DMS 273 treated with DMSO at 0.1 percent for 48 hours (cell line): ENCODE measurements at places on chromosomes 2 and 18.

DNA sequence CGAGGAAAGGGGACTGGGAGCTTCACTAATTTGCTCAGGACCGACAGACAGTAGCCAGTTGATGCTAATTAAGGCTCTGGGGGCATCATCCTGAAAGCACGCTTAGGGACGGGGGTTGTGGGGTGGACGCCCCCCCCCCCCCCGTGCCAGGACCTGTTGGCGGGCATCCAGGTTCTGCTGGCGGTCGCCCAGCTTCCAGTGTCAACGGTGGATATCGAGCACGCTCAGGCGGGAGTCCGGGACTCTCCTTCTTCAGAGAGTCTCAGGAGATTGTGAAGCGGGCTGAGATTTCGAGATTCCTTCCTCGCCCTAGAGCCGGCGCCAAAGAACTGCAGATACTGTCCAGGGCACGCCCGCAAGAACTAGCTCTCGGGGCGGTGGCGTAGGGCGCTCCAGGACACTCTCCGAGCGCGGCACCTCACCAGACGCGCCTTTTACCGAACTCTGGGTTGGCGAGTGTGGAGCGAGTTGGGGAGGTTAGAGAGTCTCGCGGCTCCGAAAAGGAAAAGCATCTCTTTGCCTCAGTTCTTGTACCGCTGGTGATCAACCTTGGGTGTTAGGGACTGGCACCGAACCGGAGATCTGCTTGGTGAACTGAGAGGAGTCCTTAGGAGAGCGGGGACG is 5.6 kb downstream of the RAX start:
- no peak for DNase-seq

GRCh38 chr2:200101922-200102321 is 146.5 kb downstream of the MAIP1 start:
- no peak for DNase-seq

DNA sequence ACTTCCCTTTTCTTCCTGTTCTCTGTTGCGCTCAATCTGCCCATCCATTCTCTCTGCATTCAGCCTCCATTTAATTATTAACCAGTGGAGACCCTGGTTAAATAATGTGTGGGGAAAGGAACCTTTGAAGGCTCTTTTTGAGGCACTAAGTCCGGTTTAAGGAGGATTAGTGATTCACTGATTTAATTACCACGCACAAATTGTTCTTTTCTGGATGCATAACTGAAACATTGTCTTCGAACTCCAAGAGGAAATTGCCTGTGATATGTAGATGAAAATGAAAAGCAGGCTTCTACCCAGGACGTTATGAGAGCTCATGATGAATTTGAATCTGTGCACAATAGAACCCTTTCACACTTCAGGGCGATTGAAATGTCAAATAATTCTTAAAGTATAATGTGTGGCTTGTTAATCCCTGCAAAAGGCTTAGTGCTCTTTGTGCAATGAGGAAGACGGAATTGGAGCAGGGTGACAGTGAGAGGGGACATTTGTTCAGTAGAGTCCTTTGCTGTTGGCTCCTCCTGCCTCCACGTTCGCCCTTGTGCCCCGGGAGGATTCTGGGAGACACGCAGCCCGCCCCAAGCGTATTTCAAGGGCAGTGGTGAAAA is 51.1 kb upstream of the ZNF236 start:
- DNase-seq, result no peak

DNA sequence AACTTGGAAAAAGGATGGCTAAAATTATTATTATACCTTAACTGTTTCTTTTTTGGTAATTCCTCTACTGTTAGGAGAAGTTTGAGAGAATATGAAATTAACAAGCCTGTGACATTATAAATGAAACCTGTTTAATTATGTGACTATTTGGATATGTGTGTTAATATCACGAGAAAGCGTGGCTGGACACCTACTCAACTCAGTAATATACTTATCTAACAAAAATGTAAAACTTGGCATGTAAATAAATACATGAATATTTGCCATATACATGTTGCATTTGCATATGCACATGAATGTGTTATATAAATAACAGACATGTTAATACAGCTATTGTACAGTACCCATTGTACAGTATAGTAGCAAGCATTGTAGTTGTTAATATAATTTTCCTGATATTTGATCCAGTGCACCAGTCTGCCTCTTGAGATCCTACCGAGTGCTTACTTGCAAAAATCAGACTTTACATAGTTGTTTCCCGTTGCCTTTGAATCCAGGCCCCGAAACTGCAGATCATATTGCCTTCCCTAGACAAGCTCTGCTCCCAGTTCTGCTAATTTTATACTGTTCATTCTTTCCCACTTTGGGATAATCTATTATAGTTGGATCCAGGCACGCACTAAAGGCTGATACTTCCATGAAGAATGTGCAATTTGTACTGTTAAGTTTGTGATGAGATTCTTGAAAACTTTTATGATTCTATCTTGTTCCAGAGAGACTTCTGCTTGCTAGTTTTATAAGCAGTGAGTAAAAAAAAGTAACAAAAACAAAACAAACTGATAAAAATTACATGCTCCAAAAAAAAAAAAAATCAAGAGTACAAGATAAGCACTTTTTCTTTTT is 395.6 kb downstream of the ARHGAP15 start:
- no peak for DNase-seq

- no peak for DNase-seq
These were observed 136.3 kb downstream of the TMEM163 start for GRCh38 chr2:134582547-134582899.

DNA sequence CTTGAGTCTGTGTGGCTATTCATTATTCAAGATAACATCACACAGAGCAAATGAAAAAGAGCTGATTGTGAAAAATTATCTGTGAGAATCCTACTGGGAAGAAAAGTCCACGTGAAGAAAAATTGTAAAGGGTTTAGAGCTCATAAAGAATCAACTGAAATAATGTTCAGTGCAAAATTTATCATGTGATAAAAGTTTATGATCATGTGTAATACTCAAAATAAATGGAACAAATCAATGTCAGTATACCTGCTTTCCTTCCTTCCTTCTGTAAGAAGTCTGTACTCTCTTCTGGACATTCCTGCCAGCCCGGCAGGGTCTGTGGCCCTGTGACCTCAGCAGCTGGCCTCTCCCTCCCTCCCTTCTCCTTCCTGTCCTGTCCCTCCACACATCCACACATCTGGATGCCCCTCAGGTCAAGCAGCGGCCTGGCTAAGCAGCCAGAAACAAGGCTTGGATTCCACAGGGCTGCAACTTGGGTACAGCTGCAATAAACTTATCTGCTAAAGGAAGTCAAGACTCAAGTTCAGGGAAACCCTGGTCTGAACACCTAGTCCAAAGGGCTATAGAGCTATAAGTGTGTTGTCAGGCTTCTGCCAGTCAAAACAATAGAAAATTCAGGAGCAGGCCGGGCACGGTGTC is 172.1 kb downstream of the MREG start:
- DNase-seq, result no peak

- DNase-seq, result no peak
These were observed 14.5 kb upstream of the KIF3C start for GRCh38 chr2:25996844-25997243.

GRCh38 chr2:159895258-159896065 is 97.5 kb upstream of the CD302 start:
- DNase-seq, result no peak
